ENCODE measurements at places on chromosomes 5 and 9.

DNA sequence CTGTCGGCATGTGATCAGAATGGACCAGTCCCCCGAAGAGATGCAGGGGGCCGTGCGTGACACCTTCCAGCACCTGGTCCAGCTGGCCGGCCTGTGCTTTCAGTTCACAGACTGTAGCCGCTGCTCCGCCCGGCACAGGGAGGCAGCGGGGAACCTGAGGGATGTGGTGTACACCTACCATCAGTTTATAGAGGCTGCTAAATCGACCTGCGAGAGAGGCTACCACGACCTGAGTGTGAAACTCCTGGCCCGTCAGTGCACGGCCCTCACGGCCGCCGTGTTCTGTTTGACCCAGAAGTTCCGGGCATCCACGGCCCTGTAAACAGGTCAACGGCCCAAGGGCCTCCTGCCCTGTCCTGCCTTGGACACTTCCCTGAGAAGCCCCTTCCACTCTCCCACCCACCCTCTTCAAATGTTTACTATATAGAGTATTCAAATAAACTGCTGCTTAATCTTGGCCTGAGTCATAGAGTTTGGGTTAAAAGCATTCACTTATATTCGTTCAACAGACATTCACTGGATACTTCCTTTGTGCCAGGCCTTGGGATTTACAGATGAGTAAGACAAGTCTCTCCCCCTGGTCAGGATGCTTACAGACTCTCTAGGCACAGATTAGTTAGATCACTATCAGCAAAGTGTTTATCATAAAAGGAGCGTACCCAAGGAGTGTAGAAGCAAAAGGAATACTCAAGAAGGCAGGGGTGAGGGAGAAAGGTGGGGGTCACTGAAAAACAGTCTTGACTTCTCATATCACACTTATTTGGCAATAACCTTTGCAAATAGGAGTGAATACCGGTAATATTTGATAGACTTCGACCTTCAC is 6.9 kb upstream of the TRMT10B start:
- DNase-seq = no peak

DNA sequence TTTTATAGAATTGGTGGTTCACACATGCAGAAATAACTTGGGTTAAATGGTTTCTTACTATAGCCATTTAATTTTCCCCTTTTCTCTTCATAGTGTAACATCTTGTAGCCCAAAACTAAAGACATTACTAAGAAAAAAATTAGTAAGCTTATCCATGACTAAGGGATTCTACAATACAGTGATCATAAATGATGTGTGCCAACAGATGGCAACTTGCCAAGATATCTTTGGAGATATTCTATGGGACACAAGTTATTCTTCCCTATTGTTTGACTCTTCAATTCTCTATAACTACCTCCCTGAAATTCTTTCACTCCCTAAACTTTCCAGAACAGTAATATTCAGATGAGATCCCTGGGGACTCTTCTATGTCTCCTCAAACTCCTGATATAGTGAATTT is 580.6 kb downstream of the PTPRD start:
- DNase-seq = no peak

DNA sequence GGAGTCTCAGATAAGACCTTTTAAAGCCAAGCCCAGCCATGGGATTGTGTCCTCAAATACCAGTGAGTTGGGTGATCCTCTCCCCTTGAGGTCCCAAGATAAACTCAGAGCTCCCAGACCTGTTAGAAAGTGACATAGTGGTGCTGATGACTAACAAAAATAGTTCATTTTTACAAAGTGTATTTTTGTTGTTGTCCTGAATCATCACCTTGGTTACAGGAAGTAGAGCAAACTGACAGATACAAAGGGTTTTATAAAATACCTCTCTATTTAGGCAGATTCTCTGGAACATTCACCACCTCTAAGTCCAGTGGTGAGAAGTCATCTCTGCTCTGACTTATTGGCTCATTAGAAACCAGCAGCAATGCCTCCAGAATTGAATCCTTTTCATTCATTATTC is 259.3 kb downstream of the CEMIP2 start:
- DNase-seq = no peak

DNA sequence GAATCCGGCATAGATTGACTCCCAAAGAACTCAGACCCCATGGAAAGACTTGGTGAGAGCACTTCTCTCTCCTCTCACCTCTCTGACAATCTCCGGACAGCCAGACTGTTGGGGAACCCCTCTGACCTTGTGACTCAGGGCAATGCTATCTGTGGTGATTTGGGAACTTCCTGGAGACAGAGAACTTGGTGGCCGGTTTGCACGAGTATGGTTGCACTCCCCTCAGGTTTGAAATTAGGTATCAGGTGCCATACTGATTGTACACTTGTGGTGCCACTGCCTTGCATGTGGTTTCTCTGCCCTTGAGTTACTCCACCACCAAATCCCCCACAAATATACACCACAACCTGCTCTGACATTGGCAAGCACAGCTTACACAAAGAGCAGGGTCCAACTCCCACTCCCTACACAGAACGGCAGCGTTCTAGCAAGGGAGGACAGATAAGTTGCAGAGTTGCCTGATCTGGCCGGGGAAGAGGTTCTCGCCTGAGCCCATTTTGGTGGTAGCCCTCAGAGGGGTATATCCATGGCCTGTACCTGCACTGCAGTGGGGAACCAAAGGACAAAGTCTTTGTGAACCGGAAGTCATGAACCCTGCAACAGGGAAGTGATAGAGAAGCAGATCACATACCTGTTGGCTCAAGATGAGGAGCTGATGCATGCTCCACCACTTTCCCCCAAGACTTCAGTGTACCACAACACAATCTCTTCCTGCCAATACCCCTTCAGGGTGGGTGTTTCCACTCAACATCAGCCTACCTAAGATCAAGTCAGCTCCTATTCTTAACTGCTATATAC is 255.1 kb downstream of the MCTP1 start:
- no peak for DNase-seq

- no peak for DNase-seq
These were observed 271.1 kb upstream of the NMUR2 start for GRCh38 chr5:152676196-152676595.

DNA sequence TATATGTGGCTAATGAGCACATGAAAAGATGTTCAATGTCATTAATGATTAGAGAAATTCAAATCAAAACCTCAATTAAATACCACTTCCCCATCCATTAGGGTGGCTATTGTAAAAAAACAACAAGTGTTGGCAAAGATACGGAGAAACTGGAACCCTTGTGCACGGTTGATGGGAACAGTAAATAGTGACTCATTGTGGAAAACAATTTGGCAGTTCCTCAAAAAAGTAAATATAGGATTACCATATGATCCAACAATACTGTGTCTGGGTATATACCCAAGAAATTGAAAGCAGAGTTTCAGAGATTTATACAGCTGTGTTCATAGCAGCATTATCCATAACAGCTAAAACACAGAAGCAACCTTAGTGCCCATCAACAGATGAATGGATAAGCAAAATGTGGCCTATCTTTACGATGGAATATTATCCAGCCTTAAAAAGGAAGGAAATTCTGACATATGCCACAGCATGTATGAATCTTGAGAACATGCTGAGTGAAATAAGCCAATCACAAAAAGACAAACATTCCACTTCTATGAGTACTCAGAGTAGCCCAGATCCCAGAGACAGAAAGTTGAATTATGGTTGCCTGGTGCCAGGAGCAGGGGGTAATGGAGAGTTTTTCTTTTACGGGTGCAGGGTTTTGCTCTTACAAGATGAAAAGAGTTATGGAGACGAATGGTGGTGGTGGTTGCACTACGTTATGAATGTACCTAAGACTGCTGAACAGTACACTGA is 41.4 kb upstream of the LRRC14B start:
- DNase-seq = no peak

DNA sequence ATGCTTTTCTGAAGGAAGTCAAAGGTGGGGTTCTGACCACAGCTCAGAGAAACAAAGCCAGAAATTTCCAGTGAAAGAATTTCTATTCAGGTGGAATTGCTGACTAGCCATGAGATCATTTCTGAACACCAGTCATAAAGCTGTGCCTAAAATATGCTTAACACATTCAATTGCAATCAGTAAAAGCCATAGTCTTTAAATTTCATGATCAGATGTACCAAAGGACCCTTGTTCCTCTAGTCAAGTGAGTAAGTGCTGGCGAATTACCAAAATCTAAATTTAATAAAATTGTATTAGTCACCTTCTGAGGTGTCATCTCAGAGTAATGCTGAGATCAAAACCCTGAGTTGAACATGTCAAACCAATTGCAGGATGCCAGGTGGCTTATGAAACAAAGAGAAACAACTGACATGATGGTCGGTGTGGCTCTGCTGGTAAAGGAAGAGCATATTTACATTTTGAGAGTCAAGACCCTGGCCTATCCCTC is 334.2 kb upstream of the CCNH start:
- no peak for DNase-seq

DNA sequence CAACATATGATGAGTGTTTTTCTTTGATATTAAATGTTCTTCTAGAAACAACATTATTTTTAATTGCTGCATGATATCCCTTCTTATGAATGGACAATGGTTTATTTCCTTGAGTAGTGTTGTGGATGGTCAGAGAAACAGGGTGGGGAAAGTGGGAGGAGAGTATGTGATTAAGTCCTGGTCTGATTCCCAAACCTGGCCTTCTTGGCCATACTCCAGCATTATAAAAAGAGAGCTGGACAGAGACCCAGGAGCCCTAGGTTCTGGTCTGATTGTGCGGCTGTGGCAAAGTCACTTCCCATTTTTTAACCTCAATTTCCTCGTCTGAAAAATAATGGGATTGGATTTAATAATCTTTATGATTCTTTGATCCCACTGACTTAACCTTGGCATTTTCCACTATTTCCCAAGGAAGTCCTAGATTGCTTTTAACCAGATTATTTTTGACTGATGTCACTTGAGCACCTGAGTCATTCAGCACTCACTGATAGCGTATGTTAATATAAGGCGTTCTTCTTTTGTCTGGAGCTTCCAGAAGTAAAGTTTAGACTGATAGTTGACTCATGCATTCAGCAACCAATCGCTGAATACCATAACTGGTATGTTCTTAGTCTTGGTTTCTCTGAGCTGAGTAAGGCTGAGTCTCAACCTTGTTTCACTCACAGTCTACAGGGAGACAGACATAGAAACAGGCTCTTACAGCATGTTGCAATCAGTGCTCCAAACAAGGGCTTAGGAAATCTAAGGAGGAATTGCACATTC is 26.2 kb downstream of the OSMR start:
- no peak for DNase-seq

Data from mesothelial cell of epicardium (in vitro differentiated cells).